H4 (cell line): ENCODE measurements at places on chromosomes 3 and 15. TPM values are rescaled to one million over a fixed set of nuclear protein-coding genes. Genes with fewer than 3 reads are reported as not detected.

BAHD1 gene
- 5.3 and 6.0 TPM in 2 replicates for total RNA-seq

KBTBD12 gene
- total RNA-seq: not detected in 2 replicates

LRRC2 gene
- total RNA-seq: 0.04 TPM in 1 of 2 replicates, not detected in the other

VEPH1 gene
- total RNA-seq: 0.75 and 8.9 TPM in 2 replicates

DCBLD2 gene
- total RNA-seq: 30.4 and 40.2 TPM in 2 replicates

CYP1A2 gene
- total RNA-seq: not detected in 2 replicates

CADPS gene
- total RNA-seq: 0.17 TPM in 1 of 2 replicates, not detected in the other

DNAH12 gene
- 0.06 TPM in 1 of 2 replicates, not detected in the other for total RNA-seq

IQCF5 gene
- not detected in 2 replicates for total RNA-seq

TM4SF1 gene
- 152 and 153 TPM in 2 replicates for total RNA-seq

RPS27L gene
- 73.3 and 148 TPM in 2 replicates for total RNA-seq

SLC24A5 gene
- total RNA-seq: not detected in 2 replicates

ARL13B gene
- 6.8 and 8.6 TPM in 2 replicates for total RNA-seq

ARL6 gene
- total RNA-seq: 7.9 and 19.1 TPM in 2 replicates

TMEM158 gene
- total RNA-seq: 8.3 and 9.2 TPM in 2 replicates

FANCD2OS gene
- total RNA-seq: not detected in 2 replicates

PEX5L gene
- 0.99 and 1.3 TPM in 2 replicates for total RNA-seq

CTXND1 gene
- total RNA-seq: 0.10 and 0.64 TPM in 2 replicates

DUOXA2 gene
- not detected in 2 replicates for total RNA-seq

ELL3 gene
- total RNA-seq: 1.3 and 2.2 TPM in 2 replicates

ZMYND10 gene
- total RNA-seq: 0.08 TPM in 1 of 2 replicates, not detected in the other

APOD gene
- 0.12 TPM in 1 of 2 replicates, not detected in the other for total RNA-seq
